ENCODE measurements at places on chromosomes 11 and 22.

- no peak for DNase-seq
Observed at GRCh38 chr11:18171377-18172000, 1.1 kb upstream of the MRGPRX4 start.

DNA sequence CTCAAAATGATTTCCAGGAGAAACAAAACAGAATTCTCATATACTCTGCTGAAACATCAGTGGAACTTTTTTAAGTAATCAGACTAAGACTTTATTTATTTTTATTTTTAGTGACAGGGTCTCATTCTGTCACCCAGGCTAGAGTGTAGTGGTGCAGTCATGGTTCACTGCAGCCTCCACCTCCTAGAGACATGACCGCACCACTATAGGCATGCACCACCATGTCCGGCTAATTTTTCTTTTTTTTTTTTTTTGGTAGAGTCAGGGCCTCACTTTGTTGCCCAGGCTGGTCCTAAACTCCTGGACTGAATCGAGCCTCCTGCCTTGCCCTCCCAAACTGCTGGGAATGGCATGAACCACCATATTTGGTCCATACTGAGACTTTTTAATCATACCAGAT is 42.9 kb downstream of the PRDM10 start:
- DNase-seq: no peak

GRCh38 chr11:43834286-43834685 is 46.3 kb upstream of the ALKBH3 start:
- DNase-seq: no peak

DNA sequence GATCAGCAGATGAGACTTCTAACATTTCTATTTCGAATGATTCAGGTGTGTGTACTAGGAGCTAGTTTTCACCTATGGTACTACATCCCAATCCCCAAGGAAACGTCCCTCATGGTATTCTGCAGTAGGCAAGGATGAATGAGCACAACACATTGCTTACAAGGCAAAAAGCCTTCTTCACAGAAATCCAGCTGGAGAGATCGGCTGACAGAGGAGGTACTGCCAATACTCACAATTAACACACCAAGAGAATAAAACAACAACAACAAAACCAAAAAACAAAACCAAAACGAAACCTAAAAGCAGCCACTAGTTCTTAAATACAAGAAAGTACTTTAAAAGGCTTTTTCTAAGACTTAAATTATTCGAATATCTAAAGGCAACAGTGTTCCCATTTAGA is 101.4 kb downstream of the PICALM start:
- DNase-seq: no peak

GRCh38 chr22:44702479-44703198 is 635 bp downstream of the PRR5 start:
- DNase-seq: no peak

DNA sequence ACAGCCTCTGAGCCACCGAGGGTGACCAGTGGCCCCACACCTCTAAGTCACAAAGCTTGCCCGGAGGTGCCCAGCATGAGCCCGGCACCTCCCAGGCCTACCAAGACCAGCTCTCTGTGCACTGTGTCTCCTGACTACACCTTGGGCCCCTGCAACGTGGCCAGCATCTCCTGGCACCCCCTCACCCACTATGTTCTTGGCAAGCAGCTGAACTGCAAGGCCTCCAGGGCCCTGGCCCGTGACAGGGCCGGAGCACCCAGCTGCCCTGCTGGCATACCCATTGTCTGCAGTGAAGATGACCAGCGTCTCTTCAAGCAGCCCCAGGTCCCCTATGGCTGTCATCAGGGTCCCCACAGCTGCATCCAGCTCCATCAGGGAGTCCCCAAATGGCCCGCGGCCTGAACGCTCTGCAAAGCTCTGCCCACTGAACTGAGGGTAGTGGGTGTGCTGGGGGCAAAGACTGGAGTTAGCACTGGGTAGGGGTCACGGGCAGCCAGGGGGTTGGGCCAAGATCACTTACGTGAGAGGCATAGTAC is 1.6 kb downstream of the ARSA start:
- no peak for DNase-seq

- DNase-seq: no peak
Observed at GRCh38 chr22:45903355-45904135, 73.4 kb downstream of the WNT7B start.

DNA sequence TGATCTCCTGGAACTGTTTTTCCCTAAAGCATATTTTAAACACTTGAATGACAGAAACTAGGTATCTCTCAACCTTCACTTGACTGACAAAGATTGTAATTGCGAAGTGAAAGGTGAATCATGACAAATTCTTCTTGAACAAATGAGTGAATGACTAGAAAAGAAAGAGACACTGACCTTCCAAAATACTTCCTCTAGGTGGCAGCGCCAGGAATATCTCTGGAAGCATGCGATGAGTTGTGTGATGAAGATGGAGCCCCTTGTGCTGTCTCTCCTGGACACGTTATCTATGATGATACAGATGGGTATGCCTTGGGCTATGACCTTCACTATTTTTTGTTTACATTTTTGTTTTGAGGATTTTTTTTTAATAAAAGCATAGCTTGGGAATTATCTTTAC is 7.0 kb upstream of the CASP12 start:
- DNase-seq: no peak

GRCh38 chr11:79026803-79027445 is 413.9 kb downstream of the TENM4 start:
- no peak for DNase-seq

GRCh38 chr11:117644403-117645155 is 152.4 kb downstream of the DSCAML1 start:
- DNase-seq: no peak

GRCh38 chr22:42277988-42278776 is 7.7 kb upstream of the TCF20 start:
- DNase-seq: no peak
